ENCODE measurements at places on chromosomes 12 and 14.

- DNase-seq: no peak
Observed at GRCh38 chr14:54481695-54482094, 7.1 kb downstream of the GMFB start.

DNA sequence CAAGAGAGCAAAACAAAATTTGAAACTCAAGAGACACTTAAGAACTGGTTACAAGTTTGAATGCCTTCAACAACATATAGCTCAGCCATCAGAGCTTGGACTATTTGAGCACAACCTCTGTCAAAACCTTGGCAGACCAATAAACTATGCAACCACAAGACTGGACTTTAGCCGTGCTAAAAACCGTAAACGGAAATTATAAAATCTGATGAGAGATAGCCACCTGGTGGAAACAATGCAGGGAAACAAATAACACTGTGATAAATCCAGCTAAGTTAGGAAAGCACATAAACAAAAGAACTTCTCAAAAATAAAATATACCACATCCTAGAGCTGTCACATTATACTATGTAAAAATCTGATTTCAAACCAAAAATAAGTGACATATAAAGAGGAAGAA is 1074.2 kb upstream of the NOVA1 start:
- DNase-seq: no peak

GRCh38 chr12:27344246-27344645 is 11.6 kb downstream of the BMAL2 start:
- no peak for DNase-seq

- peak; percentile 96 for DNase-seq
Observed at GRCh38 chr12:53180220-53180930, at the start of the genes CSAD and ZNF740. CSAD (minus strand) TSS chr12:53180925; CDS start chr12:53173470, 7,455 bp downstream. ZNF740 (plus strand) TSS chr12:53180722; CDS start chr12:53181984, 1,262 bp downstream.

GRCh38 chr14:35221462-35221861 is 70.7 kb upstream of the PSMA6 start:
- DNase-seq: no peak

DNA sequence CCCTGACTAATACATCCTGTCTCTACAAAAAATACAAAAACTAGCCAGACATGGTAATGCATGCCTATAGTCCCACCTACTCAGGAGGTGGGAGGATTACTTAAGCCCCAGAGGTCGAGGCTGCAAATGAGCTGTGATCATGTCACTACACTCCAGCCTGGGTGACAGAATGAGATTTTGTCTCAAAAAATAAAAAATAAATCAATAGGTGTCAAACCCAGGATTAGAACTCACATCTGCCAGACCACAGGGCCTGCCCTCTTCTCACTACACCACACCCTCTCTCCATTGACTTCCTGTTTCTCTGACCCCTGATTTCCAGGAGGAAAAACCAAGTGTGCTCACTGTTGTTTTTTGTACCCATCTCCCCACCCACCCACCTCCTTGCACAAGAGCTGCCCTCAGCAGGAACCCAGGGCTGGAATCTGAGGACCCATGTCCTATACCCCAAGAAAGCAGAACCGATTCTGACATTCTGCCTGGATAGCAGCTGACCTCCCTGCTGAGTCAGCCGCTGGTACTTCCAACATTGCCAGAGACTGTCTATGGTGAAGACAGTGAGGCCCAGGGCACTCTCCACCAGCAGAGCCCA is 6.2 kb downstream of the CMKLR1 start:
- no peak for DNase-seq

GRCh38 chr12:1760566-1761382 is 59.6 kb upstream of the LRTM2 start:
- DNase-seq: no peak

- no peak for DNase-seq
Observed at GRCh38 chr12:69662764-69663163, 36.3 kb downstream of the BEST3 start.

DNA sequence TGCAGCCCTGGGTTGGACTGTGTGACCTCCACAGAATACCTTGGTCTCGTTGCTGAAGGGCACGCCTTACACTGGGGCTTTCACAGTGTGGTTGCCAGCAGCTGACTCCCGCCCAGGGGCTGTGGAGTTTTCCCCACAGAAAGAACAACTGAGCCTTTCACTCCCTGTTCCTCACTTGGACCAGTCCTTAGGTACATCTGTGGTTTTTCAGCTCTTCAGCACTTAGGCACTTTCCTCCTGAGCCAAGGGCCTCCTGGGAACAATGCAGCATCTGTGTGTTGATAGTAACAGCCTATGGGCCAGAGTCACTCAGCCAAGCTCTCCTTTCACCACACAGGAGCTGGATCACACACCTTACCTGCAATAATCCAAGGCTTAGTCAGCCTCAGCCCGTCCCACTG is 25.0 kb downstream of the ERP27 start:
- DNase-seq: no peak

- no peak for DNase-seq
Observed at GRCh38 chr12:54232790-54233189, 44.0 kb upstream of the SMUG1 start.

- no peak for DNase-seq
Observed at GRCh38 chr14:22505309-22505696, 83.7 kb downstream of the DAD1 start.

DNA sequence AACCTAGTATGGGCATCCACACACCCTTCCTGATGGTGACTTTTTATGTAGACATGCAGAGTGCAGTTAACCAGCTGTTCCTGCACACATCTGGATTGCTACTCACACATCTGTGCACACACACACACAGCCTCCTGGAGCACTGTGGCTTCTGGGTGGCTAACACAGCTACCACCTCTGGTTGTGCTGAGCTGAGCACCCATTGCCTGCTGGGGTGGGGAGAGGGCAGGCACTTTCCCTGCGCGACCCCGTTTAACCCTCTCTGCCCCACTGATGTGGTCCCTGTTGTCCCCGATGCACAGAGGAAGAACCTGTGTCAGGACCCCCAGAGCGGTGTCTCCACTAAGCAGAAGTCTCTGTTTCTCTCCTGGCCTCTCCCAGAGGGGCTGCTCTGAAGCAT is 14.4 kb upstream of the SERPINA3 start:
- no peak for DNase-seq

DNA sequence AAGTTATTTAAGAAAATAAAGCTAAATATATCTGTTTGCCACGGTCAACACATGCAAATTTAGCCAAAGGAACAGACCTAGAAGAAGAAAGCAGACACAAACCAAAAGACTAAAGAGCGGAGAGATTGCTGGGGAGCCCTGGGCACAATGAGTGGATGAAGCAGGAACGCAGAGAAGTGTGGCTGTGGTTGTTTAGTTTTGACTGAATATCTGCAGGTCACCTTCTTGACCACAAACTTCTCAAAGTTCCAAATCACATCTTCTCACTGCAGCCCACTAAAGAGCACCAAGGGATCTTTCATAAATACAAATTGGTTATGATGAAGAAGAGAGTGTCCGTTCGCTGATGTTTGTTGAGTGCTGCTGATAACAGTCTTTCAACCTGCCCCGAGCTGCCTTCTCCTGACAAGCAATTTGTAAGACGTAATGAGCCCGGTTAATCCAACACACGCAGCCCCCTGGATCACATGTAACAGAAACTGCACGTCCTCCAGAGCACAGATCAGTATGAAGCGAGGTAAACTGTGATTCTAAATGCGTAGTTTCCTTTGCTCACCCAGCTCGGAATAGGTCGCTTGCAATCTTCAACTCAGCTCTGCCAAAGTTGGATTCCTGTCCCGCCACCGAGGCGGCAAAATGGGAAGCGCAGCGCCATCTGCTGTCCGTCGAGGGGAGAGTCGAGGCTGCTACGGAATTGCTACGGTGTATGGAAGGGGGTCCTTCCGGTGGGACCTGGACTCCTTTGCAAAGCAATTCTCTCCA is 120.8 kb downstream of the GXYLT1 start:
- peak; percentile 48 for DNase-seq

GRCh38 chr12:70840656-70841350 is 79.7 kb downstream of the PTPRR start:
- no peak for DNase-seq

DNA sequence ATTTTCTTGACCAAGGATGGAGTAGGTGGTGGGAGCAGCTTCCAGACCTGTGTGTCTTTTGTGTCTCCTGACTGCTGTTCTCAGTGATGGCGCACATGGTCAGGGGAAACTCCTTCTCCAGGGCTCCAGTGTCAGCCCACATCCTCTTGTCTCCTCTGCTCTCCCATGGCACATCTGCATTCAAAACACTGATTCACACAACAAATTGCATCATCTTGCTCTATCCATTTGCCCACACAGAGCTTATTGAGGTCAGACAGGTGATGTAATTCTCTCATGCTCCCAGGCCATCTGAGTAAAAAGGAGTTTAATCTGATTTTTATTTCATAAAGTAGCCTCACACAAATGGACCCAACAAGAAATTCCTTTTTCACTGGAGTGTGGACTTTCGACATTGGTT is 21.8 kb upstream of the TMEM132C start:
- no peak for DNase-seq

DNA sequence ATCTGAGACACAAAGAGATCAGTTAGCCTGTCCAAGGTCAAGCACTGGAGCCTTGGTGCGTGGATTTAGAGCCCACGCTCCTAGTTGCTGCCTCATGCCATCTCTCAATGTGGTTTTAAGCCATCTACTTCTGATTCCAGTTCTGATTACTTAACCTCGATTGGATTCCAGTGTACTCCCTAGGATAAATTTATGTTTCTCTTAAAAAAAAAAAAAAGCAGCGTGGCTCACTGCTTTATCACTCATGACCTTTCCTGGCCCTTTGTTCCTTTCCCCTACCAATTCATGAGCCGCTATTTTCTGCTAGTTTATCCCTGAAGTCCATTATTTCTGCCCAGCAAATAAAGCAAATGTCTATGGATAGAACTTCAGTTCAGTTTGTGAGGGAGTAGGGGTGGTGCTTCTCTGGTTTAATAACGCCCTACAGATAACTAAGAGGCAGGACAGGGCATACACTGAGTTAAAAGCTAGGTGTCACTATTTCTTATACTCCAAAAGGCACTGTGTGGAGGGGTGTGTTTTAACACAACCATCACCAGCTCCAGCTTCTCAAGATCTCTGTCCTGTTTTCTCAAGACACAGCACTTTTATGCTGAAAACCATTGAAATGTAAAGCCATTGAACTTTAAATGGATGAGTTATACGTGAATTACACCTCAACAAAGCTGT is 9.8 kb upstream of the PARP11 start:
- DNase-seq: no peak

Measured in activated CD4-positive, alpha-beta T cell treated with anti-CD3 and anti-CD28 coated beads, Interleukin-2, amount 50 U/mL, for 4 hours (primary cell).